Posterior cingulate gyrus (tissue), 11 donors: ENCODE measurements at places on chromosomes 7 and 10.
A peak's percentile ranks its signal among the peaks of the same experiment; 100 is the strongest.

- DNase-seq, result no peak
Observed at GRCh38 chr10:93059975-93060886, at the start of gene CYP26C1. CYP26C1 (plus strand) TSS chr10:93060798; CDS start chr10:93061264, 466 bp downstream.

GRCh38 chr7:24714676-24715010 lies 42.6 kb downstream of the GSDME start:
- no peak for DNase-seq

- DNase-seq, result no peak
Observed at GRCh38 chr7:84145892-84146291, 48.7 kb downstream of the SEMA3A start.

GRCh38 chr7:154853063-154853726 lies 149.7 kb downstream of the PAXIP1 start:
- DNase-seq, result peak; percentile 24

DNA sequence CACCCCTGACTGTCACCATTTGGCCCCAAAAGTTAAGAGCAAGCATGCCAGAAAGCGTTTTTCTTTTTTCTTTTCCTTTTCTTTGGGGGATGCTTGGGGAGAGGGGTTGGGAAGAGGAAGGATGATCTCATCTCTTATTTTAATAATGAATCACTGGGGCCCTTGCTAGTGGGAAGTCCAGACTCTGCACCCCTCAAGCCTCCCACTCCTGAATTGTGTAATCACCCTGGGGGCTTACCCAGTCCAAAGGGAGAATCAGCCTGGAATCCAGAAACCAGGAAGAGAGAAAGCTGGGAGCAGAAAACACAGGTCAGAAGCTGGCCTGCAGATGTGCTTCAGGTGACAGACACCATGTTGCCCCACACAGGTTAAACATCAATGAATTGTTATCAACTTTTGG lies 14.7 kb upstream of the HABP2 start:
- no peak for DNase-seq

GRCh38 chr10:55449981-55450380 lies 649.0 kb upstream of the PCDH15 start:
- DNase-seq, result no peak

DNA sequence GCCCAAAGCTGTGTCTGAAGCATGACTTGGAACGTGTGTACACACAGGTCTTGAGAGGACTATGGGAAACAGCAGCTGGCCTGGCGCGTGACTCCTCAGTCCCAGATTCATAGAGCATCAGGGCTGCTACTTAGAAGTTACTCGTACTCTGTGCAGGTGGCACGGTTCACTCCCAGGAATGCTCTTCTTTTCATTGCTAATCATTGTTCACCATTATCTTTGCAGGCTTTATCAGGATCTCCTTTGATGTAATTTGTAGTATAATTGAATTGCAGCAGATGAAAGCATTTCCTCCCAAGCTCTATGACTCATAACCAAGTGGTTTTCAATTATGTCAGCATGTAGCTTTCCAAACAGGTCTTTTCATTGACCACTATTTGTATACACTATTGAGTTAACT lies 938.9 kb downstream of the NRG3 start:
- DNase-seq, result no peak

- DNase-seq, result no peak
Observed at GRCh38 chr7:118289476-118289875, 65.0 kb downstream of the ANKRD7 start.

- DNase-seq, result no peak
Observed at GRCh38 chr7:116165717-116166116, 44.6 kb upstream of the TES start.

GRCh38 chr10:28664369-28664740 lies 13.0 kb upstream of the BAMBI start:
- no peak for DNase-seq

DNA sequence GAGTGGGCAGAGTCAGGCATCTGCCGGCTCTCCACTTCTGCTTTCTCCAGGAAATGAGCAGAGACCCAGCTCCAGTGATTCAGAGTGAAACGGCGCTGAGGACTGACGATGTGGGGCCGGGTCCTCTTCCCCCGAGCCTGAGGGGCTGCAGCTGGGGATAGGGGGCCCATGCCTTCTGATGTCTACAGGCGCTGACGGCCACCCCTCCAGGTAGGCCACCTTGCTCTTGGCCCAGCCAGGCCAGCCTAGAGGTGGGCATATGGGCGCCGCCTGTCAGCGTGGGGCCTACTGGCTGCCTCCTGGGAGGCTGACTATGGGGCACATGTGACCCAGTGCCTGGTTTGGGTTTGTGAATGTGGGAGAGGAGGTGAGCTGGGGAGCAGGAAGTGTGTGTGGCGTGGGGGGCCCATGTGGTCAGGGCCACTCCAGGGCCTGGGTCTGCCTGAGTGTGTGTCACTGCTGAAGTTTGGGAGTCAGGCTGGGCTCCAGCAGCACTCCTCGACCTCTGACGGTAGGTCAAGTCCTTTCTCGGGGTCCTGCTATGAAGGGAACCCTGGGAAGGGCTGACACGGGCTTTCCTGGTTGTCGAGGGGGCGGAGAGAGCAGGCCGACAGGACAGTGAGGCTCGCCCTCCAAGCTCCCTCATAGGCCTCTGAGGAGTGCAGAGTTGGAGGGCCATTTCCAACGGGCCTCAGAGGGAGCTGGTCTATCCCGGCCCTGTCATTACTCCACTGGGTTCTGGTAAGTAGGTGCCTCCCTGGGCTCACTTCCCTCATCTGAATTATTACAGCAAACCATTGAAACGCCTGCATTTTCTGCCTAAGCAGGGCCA lies at the start of gene WDFY4:
Gene WDFY4, plus strand, starts transcription at position 82 of the 832 bp plus-strand sequence. CDS start 24,860 bp downstream, outside the sequence.
- DNase-seq, result peak; percentile 86

- no peak for DNase-seq
Observed at GRCh38 chr7:4190010-4190981, 491.8 kb upstream of the FOXK1 start.
